ENCODE measurements at places on chromosomes 6 and 20.

DNA sequence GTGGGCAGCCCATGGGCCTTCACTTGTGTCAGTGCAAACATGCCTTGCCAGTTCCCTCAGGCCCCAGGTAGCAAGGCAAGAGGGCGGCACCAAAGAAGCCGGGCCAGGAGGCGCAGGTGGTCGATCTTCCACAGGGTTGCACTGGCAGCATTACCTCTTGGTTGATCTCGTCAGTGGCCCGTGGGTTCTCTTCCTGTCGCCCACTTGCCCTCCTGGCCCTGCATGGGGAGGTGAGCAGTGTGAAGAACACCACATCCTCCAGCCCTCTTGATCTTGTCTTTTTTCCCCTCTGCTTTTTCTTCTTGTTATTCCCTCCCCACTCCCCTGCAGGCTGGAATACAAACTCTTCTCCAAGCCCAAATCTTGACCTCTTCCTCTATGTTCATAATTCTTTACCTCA lies 3.0 kb upstream of the CST11 start:
- DNase-seq, result no peak

DNA sequence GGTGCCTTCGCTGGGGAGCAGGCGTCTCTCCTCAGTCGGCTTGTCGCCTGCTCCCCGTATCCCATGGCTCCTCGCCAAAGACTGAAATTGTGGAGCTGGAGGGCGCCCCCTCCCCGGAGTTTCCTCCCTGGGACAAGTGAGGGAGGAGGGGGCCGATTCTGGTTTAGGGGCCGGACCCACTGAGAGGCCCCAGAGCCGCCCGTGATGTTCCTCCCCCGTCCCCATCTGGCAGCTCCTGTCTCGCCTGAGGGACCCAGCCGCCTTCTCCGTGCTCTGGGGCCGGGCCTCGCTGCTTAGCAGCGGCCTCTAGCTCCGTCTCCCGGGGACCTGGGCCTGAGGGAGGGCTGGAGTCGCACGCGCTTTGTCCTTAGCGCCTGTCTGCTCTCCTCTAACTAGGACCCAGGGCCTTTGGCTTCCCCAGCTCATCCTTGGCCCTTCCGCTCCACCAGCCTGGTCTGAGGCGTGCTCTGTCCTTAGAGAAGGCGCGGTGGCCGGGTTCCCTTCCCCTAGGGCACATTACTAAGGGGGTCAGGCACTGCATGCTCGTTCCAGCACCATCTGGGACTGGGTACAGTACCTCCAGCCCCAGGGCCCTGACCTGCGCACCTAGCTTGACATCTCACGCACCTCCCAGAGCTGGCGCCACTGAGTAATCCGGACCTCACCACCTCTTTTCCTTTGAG lies 29.7 kb downstream of the SLC12A5 start:
- DNase-seq, result no peak

GRCh38 chr20:45191926-45192325 lies 14.9 kb upstream of the SEMG1 start:
- DNase-seq, result no peak

DNA sequence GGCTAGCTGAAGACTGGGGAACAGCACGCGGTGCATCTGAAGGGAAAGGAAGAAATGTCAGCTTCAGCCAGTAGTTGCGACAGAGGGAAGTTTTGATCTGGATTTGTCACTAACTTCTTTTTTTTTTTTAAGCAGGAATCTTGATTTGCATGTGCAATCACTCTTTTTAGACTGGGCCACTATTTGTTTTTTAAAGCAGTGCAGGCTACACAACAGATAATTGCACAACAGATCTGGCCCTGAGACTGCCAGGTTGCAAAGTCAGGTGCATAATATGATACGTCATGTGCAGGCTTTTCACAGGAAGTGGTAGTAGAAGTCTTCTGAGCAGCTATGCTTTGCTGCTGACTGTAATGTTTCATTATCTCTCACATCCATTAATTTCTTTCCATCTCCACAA lies 13.5 kb downstream of the PFDN4 start:
- DNase-seq, result no peak

DNA sequence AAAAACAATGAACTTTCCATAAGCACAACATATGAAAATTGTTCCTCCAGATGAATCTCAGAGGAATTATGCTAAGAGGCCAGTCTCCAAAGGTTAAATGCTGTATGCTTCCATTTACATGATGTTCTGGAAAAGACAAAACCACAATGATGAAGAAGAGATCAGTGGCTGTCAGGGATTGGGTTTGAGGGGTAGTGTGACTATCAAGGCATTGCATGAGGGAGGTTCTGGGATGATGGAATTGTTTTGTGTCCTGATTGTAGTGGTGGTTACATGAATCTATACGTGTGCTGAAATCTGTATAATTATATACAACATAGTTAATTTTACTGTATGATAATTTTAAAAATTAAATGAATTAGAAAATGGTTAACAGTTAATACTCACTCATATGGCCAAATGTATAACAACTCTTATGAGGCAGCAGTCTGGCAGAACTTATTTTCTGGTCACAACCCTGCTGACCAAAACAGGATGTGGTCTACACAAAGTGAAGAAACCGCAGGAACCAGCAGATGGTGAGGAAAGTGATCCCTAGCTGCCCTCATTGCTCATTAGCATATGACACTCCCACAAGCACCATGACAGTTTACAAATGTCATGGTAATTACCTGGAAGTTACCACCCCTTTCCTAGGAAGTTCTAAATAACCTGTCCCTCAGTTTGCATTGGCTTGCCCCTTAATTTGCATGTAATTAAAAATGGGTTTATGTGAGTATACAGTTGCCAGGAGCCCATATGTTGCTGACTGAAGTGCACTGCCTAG lies 31.9 kb downstream of the NSFL1C start:
- no peak for DNase-seq

DNA sequence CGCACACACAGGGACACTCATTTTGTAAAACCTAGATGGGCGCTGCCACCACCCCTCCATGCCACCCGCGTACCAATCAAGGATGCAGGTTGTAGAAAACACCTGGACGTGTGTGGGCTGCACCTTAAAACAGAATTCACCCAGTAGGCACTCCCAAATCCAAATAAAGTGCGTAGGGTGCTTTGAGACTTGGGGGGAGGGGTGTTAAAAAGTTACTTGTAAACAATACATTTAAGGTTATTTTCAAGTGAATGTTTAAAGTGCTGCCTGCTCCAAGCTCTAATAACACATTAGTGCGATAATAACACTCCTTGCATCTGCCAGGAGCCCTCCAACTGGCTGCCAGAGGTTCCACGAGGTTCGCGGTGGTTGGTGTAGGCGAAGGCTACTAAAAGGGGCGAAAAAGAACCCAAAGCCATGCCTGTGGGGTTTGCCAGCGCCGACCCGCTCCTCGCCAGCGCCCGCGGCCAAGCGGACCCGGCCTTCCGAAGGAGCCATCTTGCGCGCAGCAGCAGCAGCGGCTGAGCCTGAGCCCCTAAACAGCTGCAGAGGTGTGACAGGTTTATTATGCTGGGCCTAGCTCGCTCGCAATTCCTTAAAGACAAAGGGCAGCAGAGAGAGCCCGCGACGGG lies 11.5 kb downstream of the FOXC1 start:
- no peak for DNase-seq

DNA sequence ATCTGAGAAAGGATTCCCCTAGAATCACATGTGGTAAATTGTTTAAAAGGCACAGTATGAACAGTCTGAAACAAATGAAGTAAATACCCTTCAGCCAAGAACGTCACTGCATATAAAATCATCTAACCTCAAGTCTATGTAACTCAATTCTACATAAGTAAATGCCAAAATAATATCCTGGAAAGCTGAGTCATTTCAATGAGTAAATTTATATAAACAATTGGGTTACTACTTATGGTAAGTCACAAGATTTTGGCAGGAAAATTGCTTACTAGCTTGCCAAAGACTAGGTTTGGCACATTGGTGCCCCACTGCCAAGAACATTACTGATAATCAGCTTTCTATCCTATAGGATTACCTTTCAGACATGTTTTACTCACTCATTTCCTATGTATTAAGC lies 8.4 kb downstream of the GMDS start:
- DNase-seq, result no peak

DNA sequence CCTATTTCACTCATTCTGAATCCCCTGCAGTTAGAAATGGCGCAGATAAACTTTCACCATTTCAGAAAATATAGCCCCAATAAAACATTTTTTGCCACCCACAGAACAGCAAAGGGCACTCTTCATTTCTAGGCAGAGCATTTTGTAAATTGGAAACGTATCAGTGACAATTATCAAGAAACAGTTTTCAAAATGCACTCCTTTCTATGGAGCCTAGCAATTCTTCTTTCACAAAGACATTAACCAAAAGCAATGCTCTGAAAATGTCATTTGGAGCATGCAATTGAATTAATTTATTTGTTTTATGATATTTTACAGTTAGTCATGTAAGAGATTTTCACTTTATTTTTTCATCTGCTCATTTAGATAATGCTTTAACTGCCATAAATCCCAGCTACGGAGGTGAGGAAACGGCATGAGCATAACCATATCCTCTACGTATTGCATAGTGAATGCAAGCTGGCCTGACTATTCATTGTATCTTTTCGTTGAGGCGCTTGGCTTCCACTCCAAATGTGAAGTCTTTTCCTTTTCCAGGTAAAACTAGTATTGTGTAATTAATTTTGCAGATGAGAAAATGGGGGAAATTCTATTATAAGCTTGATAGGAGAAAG lies 813.4 kb downstream of the C6orf118 start:
- DNase-seq, result no peak

DNA sequence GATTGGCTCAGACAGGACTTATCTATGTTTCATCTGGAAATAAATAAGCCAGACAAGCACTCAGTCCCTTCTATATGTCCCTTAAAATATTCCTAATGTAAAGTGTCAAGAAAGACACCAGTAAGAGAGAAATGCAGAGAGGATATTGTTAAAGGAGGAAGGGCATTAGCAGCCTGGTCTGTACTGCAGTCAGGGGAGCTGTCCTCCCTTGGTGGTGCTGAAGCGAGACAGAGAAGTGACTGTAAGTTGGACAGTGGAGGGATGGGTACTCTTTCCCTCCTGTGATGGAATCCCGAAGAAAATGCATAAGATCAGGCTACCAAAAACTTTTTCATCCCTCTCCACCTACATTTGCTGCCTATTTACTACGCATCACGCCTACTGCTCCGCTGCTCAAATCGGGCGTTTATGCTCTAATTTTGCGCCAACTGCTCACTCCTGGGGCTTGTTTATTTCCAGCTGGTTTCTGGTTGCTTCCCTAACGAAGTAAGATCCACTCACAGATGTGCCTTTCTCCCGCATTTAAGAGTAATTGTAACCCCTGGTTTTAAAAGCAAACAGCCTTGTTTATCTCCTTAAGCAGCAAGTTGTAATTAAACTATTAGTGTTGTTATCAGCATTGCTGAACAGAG lies 35.2 kb downstream of the PHACTR1 start:
- peak; percentile 29 for DNase-seq

DNA sequence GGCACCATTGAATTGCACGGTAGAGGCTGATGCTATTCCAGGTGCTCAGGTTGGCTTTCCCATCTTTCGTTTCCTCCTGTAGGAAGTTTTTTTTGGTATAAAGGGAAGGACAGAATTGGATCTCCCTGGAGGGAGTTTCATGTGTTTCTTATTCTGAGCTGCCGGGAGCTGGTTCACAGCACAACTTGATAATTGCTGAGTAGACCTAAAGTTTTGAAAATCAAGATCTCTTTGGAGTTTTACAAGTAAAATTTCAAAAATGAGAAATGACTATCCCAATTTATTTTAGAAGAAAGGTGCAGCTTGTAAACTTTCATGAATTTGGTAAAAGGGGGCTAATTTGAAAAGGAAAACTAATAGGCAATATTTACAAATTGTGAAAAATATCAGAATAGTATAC lies 125.2 kb upstream of the ESR1 start:
- no peak for DNase-seq

DNA sequence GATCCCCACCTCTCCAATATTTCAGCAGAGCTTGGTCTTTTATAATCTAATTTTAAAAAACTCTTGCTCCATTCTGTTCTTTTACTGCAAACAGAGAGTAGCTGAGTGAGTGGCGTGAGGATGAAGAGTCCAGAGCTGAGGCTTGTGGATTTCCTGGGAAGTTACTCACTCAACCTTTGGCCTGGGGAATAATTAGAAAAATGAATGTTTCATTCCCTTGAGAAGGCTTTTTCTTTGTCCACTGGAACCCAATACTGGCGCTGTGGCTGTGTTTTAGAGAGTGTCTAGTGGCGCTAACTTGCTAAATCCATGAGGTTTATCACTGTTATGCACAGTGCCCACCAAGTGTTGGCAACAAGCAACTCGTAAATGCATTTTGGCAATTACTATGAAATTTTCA lies 251.5 kb downstream of the HIVEP2 start:
- DNase-seq, result no peak

DNA sequence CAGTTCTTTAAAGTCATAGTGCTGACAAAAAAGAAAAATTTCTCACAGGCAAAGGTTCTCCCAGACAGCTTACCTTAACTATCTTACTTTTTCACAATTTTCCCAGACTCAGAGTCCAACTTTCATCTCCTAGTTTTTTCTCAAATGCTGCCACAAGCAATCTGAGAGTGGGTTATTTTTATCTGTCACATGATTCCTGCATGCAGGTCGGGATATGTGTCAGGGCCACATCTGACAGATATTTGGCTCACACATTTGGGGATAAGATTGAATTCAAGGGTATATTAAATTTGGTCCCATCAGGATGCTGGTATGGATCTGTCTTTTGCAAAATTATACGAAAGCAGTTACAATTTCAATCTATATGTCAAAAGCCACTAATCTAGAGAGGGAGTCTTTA lies 50.1 kb upstream of the SMIM29 start:
- no peak for DNase-seq

DNA sequence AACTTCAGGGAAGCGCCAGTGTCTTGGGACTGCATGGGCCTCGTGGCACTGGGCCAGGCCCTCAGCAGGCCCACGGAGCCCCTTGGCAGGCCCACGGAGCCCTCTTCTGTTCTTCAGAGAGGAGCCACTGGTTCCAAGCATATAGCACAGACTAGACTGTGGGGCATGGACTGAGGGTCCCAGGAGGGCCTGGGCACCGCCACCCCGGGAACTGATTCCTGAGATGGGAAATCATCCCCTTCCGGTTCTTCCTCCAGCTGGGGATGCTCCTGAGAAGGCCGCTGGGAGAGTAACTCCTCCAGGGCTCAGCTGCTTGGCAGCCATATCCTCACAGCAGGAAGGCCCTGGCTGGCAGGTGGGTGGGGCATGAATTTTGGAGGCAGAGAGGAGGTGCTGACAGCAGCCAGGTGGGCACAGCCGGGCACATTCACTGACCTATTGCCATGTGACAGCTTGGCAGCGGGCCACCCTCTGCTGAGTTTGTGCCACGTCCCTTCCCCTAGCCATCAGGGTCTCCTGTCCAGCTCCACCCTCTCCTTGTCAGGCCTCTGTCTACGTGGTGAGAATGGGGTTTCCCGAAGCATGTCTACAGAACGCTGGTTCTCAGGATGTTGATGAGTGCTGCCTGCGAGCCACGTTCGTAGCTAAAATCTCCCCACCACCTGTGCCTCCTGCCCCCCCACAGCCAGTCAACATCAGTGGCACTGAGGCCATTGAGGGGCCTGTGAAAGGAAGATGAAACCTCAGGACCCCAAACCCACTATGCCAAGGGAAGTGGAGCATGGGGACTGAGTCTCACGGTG lies 152.1 kb downstream of the TAF4 start:
- no peak for DNase-seq

- DNase-seq, result no peak
These were observed 83.0 kb downstream of the HFE start for GRCh38 chr6:26170181-26170580.
